Motor neuron (in vitro differentiated cells): ENCODE measurements at places on chromosomes 16 and 17.
A peak's percentile ranks its signal among the peaks of the same experiment; 100 is the strongest.

DNA sequence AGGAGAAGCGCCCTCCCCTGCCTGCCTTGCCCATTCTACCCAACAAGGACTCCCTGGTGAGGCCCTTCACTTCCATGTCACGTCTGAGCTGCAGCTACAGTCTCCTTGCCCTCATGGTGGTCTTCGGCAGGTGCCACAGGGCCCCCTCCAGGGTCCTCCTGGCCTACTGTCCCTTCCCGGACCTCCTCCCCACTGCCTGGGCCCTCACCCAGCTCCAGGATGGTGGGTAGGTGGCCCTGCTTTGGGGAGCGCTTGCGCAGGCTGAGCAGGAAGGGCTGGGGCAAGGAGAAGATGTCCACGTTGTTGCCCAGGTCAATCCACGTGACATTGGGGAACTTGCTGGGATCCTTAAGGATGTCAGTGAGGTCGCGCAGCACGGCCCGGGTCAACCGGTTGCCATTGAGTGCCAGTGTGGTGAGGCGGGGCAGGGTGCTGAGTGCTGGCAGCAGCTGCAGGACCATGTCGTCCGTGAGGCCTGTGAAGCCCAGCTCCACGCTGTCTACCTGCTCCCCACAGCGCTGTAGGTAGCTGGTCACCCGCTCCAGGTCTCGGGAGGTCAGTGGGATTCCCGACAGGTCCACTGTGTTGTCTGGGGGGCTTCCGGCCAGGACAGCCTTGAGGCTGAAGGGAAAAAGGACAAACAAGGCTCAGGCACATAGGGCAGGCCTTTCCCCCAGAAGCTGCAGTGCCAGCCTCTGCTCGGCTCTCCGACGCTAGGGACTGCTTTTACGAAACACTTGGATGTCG lies 28.3 kb downstream of the TRPV2 start:
- ATAC-seq: no peak

- peak; percentile 48 for ATAC-seq
These were observed 11.8 kb upstream of the SLFN13 start for GRCh38 chr17:35460354-35460851.

DNA sequence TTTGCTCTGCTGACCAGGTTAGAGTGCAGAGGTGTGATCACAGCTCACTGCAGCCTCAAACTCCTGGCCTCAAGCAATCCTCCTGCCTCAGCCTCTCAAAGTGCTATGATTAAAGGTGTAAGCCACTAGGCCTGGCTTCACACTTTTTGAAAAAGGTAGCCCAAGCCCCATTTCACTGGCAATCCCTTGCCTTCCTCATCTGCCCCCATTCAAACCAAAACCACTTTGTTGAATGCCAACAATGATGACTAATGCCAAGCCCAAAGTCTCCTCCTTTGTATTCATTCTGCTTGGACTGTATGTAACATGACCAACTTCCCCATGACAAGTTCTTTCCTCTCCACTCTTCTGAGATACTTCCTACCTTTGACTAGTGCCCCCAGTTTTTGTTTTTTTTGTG lies 33.1 kb downstream of the N4BP1 start:
- ATAC-seq: no peak

DNA sequence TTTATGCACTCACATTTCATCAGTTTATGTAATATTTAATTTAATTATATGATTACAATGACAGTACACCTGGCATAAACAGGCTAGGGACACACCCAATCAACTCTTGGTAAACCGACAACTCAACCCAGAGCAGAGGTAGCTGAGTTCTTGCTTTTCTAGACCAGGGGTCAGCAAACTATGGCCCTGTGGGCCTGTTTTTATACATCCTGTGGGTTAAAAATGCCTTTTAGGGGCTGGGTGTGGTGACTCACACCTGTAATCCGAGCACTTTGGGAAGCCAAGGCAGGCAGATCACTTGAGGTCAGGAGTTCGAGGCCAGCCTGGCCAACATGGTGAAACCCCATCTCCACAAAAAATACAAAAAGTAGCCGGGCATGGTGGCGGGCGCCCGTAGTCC lies 99.2 kb upstream of the TMEM97 start:
- no peak for ATAC-seq

- no peak for ATAC-seq
These were observed 196.0 kb upstream of the CACNG5 start for GRCh38 chr17:66638707-66639479.

DNA sequence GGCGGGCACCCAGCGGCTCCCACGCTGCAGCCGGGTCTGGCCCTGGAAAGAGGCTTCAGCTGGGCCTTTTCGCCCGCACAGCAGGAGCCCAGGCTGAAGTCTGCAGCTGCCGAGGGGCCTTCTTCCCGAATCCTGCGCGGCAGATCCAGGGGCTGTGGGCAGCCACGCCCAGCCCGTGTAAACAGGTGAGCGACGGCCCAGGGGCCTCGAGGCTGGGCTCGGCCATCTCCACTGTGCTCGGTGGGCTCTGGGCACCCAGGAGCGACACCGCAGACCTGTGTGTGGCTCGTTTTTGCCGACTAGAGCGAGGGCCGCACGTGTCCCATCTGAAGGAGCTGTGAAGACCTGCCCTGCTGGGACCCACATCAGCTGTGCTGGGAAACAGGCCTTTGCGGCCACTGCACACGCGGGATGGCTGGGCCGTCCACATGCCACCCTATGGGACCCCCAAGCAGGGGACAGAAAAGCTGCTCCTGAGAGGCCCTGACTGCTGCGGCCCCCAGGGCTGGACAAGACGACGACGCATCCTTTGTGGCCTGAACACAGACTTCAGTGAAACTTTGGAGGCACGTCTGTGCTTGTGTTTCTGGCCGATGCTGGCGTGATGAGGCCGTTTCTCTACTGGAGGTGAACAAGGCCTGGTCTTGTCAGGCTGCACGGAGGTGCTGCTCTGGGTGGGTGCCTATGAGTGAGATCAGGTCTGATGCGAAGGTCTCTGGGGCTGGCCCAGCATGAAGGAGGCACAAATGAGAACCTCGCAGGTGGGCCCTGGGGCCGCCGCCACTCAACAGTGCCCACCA lies 5.2 kb upstream of the APRT start:
- ATAC-seq: no peak

GRCh38 chr17:7988750-7989178 lies 13.7 kb upstream of the GUCY2D start:
- ATAC-seq: peak; percentile 65

GRCh38 chr16:30875871-30876801 lies 17.7 kb downstream of the BCL7C start:
- ATAC-seq: no peak

DNA sequence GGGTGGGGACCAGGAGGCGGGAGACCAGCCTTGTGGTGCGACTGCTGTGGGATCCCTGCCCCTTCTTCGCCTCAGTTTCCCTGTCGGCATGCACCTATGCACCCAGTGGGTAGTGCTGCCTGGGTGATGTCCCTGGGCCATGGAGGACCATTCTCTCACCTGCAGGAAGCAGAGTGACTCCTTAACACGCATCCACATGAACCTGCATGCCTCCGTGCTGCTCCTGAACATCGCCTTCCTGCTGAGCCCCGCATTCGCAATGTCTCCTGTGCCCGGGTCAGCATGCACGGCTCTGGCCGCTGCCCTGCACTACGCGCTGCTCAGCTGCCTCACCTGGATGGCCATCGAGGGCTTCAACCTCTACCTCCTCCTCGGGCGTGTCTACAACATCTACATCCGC lies 25.2 kb downstream of the ADGRG5 start:
- ATAC-seq: no peak

- ATAC-seq: no peak
These were observed 104.3 kb upstream of the NUDT7 start for GRCh38 chr16:77617996-77618395.

DNA sequence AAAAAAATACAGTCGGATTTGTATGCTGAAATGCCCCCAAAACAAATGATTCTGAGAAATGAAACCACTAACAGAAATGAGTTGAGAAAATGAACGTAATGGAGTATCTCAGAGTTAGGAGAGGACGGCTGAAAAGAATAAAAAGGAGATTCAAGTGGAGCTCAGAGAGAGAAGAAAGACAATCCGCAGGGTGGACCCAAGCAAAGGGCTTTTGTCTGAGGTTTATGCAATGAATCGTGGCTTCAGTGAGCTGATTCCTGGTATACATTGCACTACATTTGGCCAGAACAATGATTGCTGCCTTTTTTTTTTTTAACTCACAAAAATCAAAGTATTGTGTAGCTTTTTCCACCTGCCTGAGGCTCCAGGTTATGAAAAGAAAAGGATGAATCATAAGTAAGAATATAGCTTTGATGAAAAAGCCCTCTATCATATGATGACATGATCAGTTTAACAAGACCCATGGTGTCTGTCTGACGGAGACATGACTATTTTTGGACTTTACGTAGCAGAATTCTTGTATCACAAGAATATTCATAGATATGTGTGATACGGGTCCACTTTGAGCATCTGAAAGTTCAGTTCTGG lies 4.4 kb upstream of the MED9 start:
- no peak for ATAC-seq

DNA sequence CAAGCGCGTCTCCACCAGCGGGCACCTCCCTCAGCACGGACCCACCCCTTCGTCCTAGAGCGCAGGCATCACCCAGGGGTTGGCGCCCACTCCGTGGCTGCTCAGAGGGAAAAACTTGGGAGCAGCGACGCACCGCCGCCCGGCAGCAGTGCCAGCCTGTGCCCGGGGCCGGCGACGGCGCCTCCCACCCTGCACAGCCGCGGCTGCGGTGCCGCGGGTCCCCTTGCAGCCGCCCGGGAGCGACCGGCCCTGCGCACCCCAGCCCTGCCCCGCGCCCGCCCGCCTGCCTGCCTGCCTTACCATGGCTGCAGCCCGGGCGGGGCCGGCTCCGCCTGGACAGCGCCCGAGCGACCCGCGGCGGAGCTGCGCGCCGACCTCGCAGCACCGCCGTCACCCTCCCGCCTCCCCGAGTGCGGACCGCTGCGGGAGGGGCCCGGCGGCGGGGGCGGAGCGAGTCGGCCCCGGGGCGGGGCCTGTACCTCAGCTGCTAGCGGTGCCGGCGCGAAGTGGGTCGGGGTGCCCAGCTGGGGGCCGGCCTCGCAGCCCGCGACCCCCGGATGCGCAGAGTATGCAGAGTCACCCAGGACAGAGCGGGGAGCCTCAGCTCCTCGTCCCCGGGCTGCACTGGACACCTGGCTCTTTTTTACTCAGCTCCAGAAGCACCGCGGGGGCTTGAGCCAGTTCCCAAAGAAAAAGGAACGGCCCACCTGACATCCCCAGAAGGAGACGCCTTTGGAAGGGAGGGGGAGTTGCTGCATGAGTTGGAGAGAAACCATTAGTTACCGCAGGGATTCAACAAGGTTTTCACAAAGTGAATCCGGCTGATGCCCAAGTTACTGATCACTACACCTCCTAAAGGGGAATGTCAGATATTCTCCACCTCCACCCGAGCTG lies 17.5 kb upstream of the MTMR4 start:
- peak; percentile 94 for ATAC-seq

- no peak for ATAC-seq
These were observed 24.9 kb downstream of the MLYCD start for GRCh38 chr16:83923581-83924365.

DNA sequence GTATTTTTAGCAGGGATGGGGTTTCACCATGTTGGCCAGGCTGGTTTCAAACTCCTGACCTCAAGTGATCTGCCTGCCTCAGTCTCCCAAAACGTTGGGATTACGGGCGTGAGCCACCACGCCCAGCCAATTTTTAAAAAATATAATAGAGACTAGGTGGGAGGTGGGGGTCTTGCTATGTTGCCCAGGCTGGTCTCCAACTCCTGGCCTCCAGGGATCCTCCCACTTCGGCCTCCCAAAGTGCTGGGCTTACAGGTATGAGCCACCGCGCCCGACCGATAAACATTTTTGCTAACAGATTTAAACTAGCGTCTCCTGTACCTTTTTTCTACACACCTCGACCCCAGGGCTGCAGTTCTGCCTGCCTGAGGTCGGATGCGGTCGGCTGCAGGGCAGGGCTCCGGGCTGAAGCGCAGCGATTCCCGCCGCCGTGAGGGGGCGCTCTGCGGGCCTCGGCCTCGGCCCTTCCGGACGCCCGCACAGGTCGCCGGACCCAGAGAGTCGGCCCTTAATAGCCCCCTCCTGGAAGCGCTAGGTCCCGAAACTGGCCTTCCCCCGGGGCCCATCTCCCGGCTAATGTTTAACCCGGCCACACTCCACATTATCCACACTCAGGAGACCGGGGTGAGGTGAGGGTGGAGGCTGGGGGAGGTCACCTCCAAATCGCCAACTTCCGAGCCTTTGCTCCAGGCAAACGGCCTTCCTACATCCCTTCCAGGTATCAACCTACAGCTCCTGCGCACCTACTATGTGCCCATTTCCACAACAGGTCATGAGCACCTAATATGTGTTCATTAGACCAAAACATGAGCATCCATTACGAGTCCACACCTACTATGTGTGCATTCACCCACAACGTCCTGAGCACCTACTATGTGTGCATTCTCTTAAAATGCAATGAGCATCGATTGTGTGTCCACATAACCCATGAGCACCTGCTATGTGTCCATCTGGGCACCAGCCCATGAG lies 2.0 kb upstream of the GLIS2 start:
- ATAC-seq: no peak

GRCh38 chr16:81174644-81175324 lies 63.7 kb upstream of the BCO1 start:
- no peak for ATAC-seq

- ATAC-seq: no peak
These were observed 8.2 kb upstream of the C16orf95 start for GRCh38 chr16:87325423-87325858.

DNA sequence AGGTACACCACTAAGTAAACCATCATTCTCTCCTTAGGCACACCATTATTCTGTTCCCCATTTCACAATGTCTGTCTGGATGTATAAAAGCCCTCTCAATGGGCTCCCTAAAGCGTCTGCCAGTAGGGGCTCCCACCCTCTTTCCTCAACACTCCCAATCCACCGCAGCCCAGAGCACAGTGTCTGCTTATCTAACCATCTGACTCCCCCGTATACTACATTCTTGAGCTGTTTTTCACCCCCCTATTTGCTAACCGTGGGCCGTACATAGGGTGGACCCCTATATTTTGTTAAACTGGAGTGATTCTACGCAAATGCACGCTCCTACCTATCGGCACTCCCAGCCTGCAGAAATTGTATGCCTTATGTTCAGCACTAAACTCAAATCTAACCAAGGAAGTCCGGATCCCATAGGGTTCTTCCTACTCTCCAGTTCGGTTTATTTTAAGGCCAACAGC lies 685 bp upstream of the PSMD3 start:
- ATAC-seq: peak; percentile 11

DNA sequence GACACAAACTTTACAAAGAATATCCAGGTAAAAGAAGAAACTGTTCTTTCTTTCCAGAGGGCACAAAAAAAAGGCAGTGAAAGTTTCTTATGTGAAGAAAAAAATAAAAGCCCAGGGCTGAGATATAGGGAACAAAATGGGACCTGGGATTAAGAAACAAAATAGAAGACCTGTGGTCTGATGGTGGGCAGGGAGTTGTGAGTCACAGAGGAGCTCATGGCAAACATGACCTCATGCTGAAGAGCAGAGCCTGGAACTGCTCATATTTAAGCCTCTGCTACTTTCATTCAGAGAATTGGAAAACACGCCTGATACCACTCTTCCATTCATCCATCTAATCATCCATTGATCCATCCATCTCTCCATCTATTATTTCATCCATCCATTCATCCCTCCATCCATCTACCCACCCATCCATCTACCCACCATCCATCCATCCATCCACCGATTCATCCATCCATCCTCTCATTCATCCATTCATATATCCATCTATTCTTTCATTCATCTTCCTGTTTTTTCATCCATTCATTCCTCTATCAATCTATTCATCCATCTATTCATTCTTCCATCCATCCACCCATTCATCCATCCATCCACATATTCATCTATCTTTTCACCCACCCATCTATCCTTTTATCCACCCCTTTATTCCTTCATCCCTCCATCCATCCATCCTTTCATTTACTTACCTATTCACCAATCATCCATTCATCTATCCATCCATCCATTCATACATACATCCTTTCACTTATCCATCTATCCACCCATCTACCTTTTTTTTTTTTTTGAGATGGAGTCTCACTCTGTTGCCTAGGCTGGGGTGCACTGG lies 30.0 kb downstream of the WFDC1 start:
- ATAC-seq: no peak
